ENCODE measurements at places on chromosomes 1 and 21.

DNA sequence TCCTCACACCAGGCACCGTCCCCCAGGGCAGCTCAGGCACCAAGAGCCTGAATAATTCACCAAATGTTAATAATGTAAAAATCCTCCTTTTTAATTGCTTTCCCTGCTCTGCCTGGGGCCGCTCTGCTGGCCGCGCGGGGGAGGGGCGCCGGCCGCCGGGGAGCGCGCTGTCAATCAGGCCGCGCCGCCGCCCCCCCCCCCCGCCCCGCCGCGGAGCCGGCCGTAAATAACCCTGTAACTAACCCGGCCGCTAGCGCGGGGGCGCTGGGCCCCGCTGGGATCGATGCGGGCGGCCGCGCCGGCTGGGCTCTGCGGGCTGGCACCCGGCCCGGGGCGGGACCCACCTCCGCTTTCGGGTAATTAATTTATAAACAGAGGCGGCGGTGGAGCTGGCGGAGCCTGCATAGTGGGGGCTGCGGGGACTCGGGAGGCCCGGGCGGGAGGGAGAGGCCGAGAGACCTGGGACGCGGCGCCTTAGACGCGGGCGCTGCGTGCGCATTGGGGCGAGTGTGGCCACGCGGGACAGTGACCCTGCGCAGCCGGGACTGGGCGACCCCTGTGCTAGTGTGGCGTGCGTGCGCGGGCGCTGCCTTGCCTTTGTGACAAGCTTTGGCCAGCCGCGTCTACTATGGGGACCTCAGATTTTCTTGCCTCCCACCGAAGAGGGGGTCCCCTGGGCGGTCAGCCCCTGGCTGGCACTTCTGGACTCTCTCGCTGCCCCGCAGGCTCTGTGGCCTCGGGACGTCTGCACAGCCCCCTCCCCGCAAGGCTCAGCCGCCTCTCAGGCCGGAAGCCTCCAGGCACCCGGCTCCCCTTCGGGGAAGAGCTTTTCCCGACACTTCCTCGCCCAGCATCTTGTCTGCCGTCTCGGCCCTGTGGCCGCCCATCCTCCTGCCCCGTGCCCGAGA lies 16.6 kb downstream of the SAMD11 start:
- no peak for DNase-seq

DNA sequence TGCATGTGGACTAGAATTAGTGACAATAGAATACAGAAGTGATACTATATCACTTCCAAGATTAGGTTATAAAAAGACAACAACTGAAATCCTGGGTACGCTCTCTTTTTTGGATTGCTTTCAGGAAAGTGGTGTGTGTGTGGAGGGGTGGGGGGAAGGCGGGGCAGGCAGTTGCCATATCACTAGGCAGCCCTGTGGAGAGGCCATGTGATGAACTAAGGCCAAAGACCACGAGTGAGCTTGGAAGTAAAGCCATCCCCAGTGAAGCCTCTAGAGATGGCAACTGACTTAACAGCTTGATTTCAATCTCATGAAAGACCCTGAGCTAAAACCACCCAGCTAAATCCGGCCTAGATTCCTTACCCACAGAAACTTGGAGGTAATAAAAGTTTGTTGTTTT lies 6.2 kb upstream of the ASPM start:
- DNase-seq: no peak

GRCh38 chr1:89466307-89466930 lies 58.2 kb upstream of the LRRC8B start:
- no peak for DNase-seq

GRCh38 chr1:11373895-11374747 lies 101.1 kb downstream of the UBIAD1 start:
- DNase-seq: no peak
